ENCODE measurements at places on chromosomes 6 and 20. TPM values are rescaled to one million over a fixed set of nuclear protein-coding genes. Genes with fewer than 3 reads are reported as not detected.

GRCh38 chr6:16216501-16217155 lies 21.8 kb upstream of the GMPR start:
- no peak for DNase-seq

DNA sequence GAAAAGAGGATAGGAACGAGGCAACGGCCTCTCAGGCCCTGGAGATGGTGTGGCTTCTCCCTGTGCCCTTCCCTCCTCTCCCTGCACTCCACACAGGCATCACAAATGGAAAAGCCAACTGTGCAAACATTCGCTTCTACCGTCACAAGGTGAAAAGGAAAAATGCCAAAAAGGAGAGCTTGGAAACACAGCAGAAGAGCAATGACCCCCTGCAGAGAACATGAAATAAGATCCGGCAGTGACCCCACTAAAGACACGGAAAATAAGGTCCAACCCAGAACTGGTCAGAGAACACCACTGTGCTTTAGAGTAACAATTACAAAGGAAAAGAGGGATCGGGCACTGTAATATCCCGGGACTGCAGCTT lies 63.0 kb downstream of the SLC22A23 start:
- DNase-seq: peak; percentile 79

Gene MICB
- polyA plus RNA-seq: 1.4 TPM

GRCh38 chr6:34922177-34922663 lies 33.2 kb downstream of the ANKS1A start:
- DNase-seq: no peak

GRCh38 chr6:15955484-15955883 lies 173.4 kb upstream of the MYLIP start:
- DNase-seq: no peak

Gene GGTLC1
- polyA plus RNA-seq: not detected

- no peak for DNase-seq
These were observed 5.5 kb downstream of the DNAJC5 start for GRCh38 chr20:63900413-63900812.

Gene RAD21L1
- polyA plus RNA-seq: not detected

- no peak for DNase-seq
These were observed 7.0 kb downstream of the CEBPB start for GRCh38 chr20:50197463-50198179.

GRCh38 chr20:57902473-57902872 lies 192.7 kb upstream of the PMEPA1 start:
- DNase-seq: no peak

Gene MYLK2
- polyA plus RNA-seq: 5.0 TPM

Gene NCOA7
- 45.8 TPM for polyA plus RNA-seq

DNA sequence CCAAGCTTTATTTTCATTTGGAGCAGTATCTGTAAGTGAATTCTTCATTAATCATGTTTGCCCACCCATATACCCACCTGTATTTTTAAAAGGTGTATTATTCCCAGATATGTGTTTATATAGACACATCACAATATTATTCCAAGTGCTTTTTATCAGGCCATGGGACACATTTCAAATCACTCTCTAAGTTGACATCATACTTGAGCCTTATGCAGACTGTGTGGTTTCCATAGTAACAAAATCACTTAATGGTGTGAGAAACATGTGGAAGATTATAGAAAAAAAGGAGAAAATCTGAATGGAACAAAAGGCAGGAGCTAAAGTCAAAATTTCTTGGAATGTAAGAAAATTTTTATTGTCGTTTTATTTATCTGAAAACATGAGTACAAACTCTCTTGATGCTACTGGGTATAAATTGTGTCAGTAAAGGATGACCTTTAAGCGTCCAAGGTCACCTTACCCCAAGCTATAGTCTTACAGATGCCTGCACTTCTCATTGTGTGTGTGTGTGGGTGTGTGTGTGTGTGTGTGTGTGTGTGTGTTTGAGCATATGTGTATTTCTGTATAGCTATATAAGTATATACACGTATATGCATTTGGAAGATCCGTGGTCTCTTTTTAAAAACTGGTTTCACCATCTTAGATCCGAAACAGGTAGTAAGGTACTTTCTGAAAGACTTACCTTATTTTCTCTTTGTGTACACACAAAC lies 79.8 kb upstream of the CCN6 start:
- DNase-seq: no peak

Data from spinal cord (tissue), 10 donors.